ENCODE measurements at places on chromosomes 7 and 10. TPM values are rescaled to one million over a fixed set of nuclear protein-coding genes. Genes with fewer than 3 reads are reported as not detected.
A peak's percentile ranks its signal among the peaks of the same experiment; 100 is the strongest.

OR2A42 gene
- total RNA-seq, result not detected

KCP gene
- total RNA-seq, result 0.08 TPM

SH2D4B gene
- total RNA-seq, result not detected

DEPP1 gene
- 37.2 TPM for total RNA-seq

DNA sequence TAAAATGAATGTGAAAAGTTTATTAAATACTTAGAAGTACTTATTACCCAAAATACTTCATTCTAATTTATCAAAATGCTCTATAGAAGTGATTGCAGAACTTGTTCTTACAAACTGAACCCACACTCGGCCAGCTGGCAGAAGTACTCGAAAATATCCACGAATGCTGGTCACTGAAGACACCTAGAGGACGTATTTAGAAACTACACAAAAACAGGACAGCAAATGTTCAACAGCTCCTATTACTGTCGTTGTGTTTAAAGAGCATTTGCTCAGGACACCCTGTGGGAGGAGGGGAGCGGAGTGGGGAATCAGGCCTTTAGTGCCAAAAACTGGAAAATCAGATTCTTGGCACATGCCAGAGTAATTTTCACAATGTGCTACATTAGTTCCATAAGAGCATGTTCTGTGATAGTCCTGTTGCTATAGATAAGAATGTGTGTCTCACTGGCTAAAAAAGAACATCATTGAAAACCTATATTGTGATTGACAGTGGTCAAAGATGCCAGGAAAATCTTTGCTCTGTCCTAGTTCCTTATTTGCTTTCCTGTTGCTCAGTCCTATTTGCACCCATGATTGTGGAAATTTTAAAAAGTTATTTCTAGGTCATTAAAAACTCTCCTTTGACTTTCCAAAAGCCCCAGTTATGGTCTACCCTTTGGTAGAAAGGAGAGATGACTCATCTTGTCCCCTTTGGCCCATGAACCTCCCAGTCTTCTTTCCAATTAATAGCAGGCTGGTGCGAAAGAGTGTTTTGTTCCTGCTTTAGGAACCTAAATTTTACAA is 49.0 kb upstream of the NRBF2 start:
- H3K27ac ChIP-seq, result no peak overlapping the region
- H3K4me1 ChIP-seq, result no peaks in the 10 kb centered on the region
- no peak overlapping the region for H3K4me3 ChIP-seq
- DNase-seq, result peak; percentile 75

DNA sequence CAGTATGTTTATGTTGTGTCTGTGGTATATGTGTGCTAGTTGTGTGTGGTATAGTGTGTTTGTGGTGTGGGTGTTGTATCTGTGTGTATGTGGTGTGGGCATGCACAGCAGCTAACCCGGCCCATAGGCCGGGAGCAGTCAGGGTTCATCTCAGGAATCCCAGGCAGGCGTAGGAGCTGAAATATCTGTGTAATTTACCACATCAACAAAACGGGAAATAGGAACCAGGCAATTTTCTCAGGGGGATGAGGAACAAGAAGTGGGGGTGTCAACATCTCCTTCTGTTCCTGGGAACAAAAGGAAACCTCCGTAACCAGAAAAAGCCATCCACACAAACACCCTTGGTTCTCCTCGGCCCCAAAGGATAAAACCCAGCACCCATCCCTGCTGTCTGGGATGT is 24.5 kb upstream of the ZNF488 start:
- no peak overlapping the region for H3K4me3 ChIP-seq
- DNase-seq, result no peak
- H3K4me1 ChIP-seq, result no peaks in the 10 kb centered on the region
- no peak overlapping the region for H3K27ac ChIP-seq

DNA sequence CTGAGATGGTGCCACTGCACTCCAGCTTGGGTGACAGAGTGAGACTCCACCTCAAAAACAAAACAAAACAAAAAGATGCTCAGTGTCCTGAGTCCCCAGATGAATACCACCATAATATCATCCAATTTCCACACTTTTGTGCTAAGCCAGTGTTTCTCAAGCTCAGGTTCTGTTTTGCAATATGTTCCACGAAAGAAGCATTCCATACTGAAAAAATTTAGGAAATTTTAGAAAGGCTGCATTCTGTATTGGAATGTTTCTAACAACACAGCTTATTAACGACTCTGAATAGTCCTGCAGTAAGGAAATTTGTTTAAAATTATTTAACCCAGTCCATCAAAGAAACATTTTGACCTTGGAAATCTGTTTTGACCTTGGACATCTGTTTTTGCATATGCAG is 142.4 kb downstream of the EPC1 start:
- no peaks in the 10 kb centered on the region for H3K4me1 ChIP-seq
- no peak for DNase-seq
- H3K4me3 ChIP-seq, result no peak overlapping the region

- H3K27me3 ChIP-seq, result no peaks in the 10 kb centered on the region
- no peak for DNase-seq
- no peaks in the 10 kb centered on the region for H3K4me1 ChIP-seq
- no peak overlapping the region for H3K27ac ChIP-seq
- no peak overlapping the region for H3K4me3 ChIP-seq
Measured at GRCh38 chr10:126239844-126240243, 148.4 kb downstream of the ADAM12 start.

DNA sequence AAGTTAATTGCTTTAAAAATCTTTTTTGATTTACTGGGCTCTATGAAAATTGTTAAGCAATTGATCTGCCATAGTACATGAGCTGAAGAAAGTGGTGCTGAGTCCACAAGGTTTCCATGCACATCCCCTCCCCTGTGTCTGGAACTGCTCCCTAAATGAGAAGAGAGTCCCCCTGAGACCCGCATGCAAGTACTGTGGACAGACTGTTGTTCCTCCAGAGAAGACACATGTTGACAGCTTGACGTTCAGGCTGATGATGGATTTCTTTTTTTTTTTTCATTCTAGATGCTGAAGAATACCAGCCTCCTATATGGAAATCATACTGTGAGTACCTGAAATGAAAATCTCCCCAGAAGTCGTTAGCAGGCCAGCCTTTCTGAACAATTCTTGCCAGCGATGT is 159.8 kb downstream of the CHN2 start:
- H3K36me3 ChIP-seq, result no peaks in the 10 kb centered on the region
- DNase-seq, result no peak
- no peaks in the 10 kb centered on the region for H3K4me1 ChIP-seq
- H3K4me3 ChIP-seq, result no peak overlapping the region

- no peak overlapping the region for H3K27ac ChIP-seq
- DNase-seq, result no peak
- no peaks in the 10 kb centered on the region for H3K36me3 ChIP-seq
- no peak overlapping the region for H3K4me3 ChIP-seq
- peaks cover 12% of the 10 kb centered on the region for H3K4me1 ChIP-seq
Measured at GRCh38 chr7:134520130-134520529, 7.2 kb upstream of the AKR1B10 start.

DNA sequence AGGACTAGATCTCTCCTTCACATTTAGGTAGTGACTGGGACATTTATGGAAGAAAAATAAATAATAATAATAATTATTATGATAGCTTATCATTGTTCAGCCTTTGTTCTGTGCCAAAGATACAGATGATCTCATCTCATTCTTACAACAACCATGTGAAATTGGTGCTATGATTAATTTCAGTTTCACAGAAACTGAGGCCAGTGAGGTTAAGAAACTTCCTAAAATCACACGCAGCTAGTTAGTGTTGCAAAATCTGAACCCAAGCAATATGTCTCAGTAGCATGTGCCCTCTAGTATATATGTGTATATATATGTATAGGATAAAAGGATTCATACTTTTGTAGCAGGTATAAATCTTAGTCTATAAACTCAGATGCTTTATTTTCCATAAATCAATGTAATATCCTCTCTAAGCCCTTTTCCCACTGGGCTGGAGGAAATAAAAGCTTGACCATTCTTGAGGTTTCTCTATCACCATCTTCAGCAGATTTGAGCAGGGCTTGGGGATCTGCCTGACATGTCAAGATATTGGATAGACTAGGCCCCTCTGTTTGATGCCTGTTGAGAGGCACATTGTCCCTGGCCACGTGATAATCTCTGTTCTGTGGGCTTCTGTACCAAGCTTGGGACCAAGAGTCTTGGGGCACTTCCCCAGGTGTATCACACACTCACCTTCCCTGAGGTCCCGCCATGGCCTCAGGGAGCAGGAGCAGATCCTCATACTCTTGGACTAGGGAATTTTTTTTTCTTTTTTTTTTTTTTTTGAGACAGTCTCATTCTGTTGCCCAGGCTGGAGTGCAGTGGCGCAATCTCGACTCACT is 172.6 kb upstream of the NRP1 start:
- DNase-seq, result no peak
- H3K4me1 ChIP-seq, result peaks cover 11% of the 10 kb centered on the region
- H3K36me3 ChIP-seq, result no peaks in the 10 kb centered on the region

DNA sequence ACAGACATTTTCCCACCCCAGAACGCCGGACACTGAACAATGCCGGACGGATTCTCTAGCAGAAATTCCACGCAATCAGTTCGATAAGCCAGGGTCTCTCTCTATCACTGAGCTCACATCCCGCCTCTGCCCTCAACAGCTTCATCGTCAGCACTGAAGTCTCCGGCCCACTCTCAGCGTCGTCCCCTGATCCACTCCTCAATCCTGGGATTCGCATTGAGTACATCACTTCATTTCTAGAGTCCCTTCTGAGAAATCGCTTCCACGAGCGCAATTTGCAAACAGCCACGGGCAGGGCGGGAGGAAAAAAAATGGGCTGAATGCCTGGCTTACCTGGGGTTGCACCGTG is 365 bp downstream of the YME1L1 start:
- peak overlapping the region; percentile 86 for H3K4me3 ChIP-seq
- no peak for DNase-seq
- H3K27ac ChIP-seq, result peak overlapping the region; percentile 99
- H3K36me3 ChIP-seq, result no peaks in the 10 kb centered on the region

GRCh38 chr10:76719006-76719405 is 918.6 kb downstream of the KCNMA1 start:
- no peak overlapping the region for H3K27ac ChIP-seq
- H3K4me1 ChIP-seq, result no peaks in the 10 kb centered on the region
- H3K4me3 ChIP-seq, result no peak overlapping the region
- H3K36me3 ChIP-seq, result no peaks in the 10 kb centered on the region

DNA sequence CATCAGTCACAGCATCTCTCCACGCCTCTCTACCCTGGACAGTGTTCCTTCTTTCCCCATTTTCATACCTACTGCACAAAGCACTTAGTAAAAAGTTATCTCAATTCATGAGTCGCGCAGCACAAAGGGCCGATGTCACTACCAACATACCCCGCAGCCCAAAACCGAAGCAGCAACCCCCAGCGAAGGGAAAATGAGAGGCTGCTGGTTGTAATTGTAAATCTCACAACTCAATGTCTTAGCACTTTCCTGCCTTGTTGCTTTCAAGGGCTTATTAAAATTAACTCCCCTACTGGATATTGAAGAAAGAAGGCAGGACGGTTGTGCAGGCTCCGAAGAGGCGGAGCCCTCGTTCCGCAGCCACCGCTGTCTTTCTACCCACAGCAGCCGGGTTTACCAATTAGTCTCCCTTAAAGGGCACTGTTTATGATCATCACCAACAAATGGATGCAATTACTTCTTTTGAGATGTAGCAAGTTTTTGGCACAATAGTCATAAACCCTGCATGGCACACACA is 6.5 kb downstream of the DIP2C start:
- H3K36me3 ChIP-seq, result no peaks in the 10 kb centered on the region
- peak overlapping the region; percentile 43 for H3K4me3 ChIP-seq
- DNase-seq, result no peak
- H3K27me3 ChIP-seq, result no peaks in the 10 kb centered on the region
- H3K27ac ChIP-seq, result peak overlapping the region; percentile 80
- H3K4me1 ChIP-seq, result peaks cover 41% of the 10 kb centered on the region

GRCh38 chr7:64874562-64875250 is 28.4 kb upstream of the ZNF273 start:
- no peak for DNase-seq
- H3K27ac ChIP-seq, result no peak overlapping the region
- H3K4me1 ChIP-seq, result no peaks in the 10 kb centered on the region

GRCh38 chr10:93390306-93391090 is 91.6 kb downstream of the MYOF start:
- H3K27me3 ChIP-seq, result no peaks in the 10 kb centered on the region
- no peaks in the 10 kb centered on the region for H3K36me3 ChIP-seq
- no peak overlapping the region for H3K27ac ChIP-seq
- H3K4me1 ChIP-seq, result no peaks in the 10 kb centered on the region
- H3K4me3 ChIP-seq, result no peak overlapping the region
- no peak for DNase-seq

DNA sequence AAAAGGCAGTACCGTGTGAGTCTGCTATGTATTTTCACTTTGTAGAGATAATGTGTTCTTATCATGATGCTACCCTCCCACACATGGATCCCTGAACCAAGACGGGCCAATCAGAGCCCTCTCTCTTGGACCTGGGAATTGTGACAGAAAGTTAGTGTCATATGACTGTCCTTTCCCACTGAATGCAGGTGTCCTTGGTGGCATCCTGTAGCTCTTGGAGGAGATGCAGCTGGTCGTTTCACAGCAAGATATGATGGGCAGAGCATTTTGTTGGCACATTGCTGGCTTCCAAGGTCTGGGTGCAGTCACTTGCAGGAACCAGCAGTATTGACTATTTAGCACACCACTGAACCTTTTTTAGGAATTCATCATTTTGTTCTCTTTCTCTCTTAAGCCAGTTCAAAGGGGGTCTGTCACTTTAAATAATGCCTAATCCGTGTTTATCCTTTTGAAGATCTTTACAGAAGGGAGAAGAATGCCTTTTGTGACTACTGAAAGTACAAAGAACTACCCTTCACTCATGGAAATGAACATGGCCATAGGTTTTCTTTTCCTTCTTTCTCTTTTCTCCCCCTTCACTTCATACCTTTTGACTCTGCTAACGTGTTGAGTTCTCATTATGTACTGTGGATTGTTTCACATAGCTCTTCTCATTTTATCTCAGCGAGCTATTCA is 125.1 kb downstream of the PLXDC2 start:
- DNase-seq, result no peak
- no peaks in the 10 kb centered on the region for H3K36me3 ChIP-seq
- H3K27ac ChIP-seq, result no peak overlapping the region
- H3K27me3 ChIP-seq, result no peaks in the 10 kb centered on the region

DNA sequence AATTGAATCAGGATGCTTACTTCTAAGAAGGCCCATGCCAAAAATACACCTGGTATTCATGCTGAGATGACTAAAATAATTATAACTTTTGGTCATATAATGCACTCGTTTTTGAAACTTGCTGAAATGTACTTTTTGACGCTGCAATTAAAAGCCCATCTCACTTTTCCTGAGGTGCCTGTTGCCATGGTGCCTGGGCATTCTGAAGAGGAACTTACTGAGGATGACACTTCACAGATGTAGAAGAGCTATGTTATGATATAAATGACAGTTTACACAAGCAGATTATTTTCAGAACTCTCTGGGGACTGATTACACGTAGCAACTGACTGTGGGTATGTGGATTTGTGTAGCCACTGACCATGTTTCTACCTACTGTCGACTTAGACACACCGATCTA is 182.4 kb downstream of the TPK1 start:
- H3K27ac ChIP-seq, result no peak overlapping the region
- H3K36me3 ChIP-seq, result no peaks in the 10 kb centered on the region
- DNase-seq, result no peak
- no peaks in the 10 kb centered on the region for H3K4me1 ChIP-seq
- H3K27me3 ChIP-seq, result no peaks in the 10 kb centered on the region

DNA sequence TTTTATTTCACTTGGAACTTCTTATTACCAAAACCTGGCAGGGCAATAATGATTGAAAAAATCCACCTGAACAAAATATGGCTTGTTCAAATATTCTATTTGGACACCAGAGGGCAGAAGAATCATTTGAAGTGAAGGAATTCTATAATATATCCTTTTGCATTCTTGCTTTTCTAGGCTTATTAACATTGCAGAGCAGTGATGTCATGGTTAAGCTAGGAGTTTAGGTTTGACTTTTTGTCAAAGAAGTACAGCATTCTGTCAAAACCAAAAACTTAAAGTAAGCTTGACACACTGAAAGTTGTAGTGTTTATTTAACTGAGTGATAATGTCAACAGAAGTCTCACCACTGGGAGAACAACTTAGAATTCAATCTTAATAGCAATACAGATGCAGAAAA is 156.0 kb downstream of the SEMA3D start:
- H3K4me3 ChIP-seq, result no peak overlapping the region
- H3K36me3 ChIP-seq, result no peaks in the 10 kb centered on the region
- no peak overlapping the region for H3K27ac ChIP-seq

Data from psoas muscle (tissue), 8 donors.